ENCODE measurements at places on chromosomes 2 and 18.

- no peak for DNase-seq
Measured at GRCh38 chr2:1502891-1503304, 89.6 kb downstream of the TPO start.

- no peak for DNase-seq
Measured at GRCh38 chr18:31316974-31317373, 986 bp upstream of the DSG1 start.

- DNase-seq = peak; percentile 4
Measured at GRCh38 chr2:152743002-152743401, 24.6 kb downstream of the ARL6IP6 start.

- DNase-seq = no peak
Measured at GRCh38 chr2:200735061-200735460, 76.6 kb upstream of the BZW1 start.

GRCh38 chr18:52624702-52625101, 284.7 kb downstream of the DCC start:
- DNase-seq = no peak

GRCh38 chr2:73823916-73824523, 4.7 kb upstream of the STAMBP start:
- peak; percentile 56 for DNase-seq

All from hepatic stellate cell (primary cell).